T-helper 1 cell (primary cell): ENCODE measurements at places on chromosomes 1 and 21.

DNA sequence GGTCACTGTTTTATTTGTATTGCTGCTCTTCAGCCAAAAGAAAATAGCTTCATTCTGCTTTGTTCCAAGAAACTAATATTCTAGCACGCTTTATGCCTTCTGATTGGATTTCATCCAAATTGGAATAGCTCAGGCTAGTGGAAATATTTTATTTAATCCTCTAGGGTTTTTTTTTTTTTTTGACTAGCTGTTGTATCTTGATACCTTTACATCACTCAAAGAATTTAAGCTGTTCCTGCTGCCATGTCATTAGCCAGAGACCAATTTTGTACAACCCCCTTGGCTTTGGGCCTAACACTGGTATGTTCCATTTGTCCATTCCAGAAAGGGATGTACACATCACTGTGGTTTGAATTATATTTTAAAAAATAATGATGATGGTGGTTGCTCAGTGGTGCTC is 103.0 kb downstream of the DISC1 start:
- no peak for DNase-seq

GRCh38 chr1:116764466-116764898 is 10.3 kb downstream of the CD2 start:
- DNase-seq = no peak

- DNase-seq = peak; percentile 6
Observed at GRCh38 chr1:66247415-66248208, 286.3 kb upstream of the SGIP1 start.

GRCh38 chr1:112776688-112777087 is 61.6 kb upstream of the PPM1J start:
- no peak for DNase-seq
